Kidney tubule cell (primary cell): ENCODE measurements at places on chromosomes 3 and 15.
A peak's percentile ranks its signal among the peaks of the same experiment; 100 is the strongest.

DNA sequence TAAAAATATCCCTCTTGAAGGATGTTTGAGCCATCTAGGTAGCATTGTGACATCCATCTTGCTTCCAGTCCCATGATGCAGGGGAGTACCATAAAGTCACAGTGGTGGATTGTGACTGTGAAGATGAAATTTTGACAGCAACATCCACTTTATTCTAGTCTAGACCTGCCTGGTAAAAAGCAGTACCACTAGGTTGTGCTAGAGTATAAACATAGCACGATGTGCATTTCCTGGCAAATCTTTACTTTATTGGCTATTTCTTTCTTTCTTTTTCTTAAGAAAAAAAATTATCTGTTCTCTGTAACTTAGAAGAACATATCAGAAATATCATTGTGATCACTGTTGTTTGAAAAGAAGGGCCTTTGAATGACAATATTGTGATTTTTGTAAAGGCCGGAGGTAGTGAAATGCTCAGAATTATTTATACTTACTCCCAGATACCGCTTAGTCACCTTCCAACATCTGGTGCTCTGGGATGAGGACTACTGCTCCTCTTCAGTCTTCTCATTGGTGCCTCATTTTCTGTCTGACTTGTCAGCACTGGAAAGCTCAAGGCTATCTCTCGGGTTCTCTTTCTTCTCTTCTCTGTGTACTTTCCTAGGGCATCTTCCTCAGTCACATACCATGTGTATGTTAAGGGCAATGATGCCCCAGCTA, 35.6 kb downstream of the AGBL1 start:
- DNase-seq, result no peak

GRCh38 chr3:49415931-49416601, 3.8 kb downstream of the TCTA start:
- DNase-seq, result peak; percentile 28

DNA sequence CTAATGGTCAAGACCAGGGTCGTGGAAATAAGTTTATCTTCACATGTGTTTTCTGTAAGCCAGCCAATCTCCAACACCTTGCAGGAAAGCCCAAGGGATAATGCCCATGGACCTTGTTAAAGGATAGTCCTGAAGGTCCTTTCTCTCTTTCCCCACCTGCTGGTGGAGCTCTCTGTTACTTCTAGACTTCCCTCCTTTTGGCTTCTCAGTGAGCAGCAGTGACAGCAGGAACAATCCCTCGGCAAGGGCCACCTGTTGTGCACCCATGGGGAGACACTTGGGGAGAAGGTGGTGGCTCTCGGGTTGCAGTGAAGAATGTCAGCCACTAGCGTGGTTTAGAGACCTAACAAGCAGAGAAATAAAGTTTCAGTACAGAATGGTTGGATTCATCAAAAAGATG, 84.0 kb upstream of the OSBPL11 start:
- no peak for DNase-seq

GRCh38 chr3:138253609-138254008, 66.5 kb downstream of the ARMC8 start:
- peak; percentile 32 for DNase-seq

DNA sequence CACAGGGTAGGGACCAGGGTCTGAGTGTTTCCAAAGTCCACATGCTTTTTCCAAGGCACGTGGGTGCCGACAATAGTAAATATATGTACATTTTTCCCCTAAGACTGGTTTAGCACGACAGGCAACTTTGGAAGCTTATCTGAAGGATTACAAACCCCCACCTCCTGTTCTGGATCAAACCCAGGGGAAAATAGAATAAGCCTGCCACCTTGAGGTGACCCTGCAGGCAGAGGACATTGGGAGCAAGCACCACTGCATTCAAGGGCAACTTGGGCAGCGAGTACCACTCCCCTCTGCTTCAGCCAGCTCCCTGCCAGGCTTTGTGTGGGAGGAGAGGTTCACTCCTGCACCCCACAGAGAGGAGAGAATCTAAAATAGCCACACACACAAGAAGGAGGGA, 44.8 kb downstream of the KBTBD12 start:
- peak; percentile 56 for DNase-seq

- no peak for DNase-seq
Observed at GRCh38 chr3:99013077-99013476, 111.6 kb upstream of the DCBLD2 start.

DNA sequence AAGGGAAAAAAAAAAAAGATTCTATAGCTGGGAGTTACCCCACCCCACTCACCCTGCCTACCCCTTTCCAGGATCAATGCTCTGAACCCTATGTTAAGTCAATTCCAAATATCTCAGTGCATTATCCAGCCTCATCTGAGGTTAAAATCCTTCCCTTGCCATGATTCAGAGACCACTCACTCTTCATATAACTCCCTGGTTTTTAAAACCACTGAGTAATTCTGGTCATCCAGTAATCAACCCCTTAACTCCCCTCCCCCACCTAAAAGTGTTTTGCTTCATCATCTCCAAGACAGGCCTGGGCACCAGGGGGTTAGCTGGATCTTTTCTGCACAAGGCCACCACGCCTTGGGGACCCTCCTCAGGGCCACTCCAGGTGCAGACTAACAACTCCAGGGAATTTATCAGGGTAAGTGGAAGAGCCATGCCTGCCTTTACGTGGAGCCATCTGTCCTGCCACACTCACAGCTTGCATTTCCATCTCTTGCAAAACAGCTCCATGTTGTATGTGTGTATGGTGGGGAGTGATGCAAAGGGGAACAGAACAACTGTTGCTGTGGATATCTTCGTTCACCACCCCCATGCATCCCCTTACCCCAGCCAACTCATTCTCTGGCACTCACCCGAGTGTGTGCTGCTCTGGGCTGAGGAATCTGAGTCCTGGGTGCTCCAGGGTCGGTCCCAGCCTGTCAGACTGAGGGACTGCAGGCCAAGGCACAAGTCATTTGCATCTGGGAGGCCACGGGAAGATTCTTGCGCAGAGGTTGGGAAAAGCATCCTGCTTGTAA, 30.7 kb upstream of the RPS17 start:
- DNase-seq, result peak; percentile 59

- no peak for DNase-seq
Observed at GRCh38 chr3:75782506-75782905, 2.8 kb downstream of the ZNF717 start.

DNA sequence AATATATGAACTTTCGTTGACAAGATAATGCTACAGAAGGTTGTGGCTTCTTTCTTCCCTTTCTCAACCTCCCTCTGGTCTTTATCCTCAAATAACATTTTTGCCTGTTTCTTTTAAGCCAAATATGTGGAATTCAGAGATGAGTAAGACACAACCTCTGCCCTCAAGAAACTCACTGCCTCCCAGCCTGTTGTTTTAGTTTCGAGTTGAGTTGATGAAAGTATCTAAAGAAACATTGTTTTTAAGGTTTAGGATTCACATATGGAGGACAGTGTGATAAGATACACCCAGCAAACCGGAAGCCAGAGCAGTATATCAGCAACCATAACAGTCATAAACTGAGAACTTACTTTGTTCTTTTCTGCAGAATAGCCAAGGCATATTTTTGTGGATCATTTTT, 218.6 kb downstream of the THSD4 start:
- DNase-seq, result no peak

DNA sequence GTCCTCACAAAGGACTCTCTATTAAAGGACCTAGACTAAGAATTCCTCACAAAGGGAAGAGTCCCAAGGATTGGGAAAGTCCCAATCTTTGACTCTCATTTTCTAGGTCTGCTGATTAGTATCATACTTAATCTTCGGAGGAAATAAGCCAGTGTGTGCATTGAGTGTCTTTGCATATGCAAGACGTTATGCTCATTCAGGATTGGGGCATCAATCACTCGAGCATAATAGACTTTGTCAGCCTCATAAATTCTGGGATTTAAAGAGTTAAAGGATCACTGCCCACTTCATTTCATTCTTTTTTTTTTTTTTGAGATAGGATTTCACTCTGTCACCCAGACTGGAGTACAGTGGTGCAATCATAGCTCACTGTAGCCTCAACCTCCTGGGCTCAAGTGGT, 154.3 kb downstream of the RBPMS2 start:
- no peak for DNase-seq

DNA sequence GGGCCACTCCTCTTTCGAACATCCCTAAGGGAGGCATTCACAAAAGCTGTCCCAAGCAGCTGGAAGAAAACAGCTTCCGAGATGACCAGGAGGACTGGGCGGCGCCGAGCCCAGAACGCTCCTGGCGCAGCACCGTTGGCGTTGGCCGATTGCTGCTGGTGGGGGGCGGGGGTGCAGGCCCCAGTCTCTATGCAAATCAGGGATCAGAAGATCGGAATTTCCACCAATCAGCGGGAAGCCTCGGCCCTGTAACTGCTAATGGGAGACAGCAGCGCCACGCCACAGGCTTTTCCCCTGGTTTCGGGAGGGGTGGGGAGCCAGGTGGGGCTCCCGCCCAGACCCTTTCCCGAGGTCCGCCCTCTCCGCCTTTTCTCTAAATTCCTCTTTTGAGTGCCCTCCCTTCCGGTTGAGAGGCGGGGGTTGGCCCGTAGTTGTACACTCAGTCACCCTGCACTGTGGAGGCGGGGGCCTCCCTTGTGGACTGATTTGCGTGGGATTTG, 27.0 kb downstream of the HMCES start:
- DNase-seq, result peak; percentile 77
